Germinal center (tissue), 1 donor: ENCODE measurements at places on chromosomes 5 and 9.

GRCh38 chr9:77455312-77455927 is 192.7 kb downstream of the GNA14 start:
- peak; percentile 24 for DNase-seq

DNA sequence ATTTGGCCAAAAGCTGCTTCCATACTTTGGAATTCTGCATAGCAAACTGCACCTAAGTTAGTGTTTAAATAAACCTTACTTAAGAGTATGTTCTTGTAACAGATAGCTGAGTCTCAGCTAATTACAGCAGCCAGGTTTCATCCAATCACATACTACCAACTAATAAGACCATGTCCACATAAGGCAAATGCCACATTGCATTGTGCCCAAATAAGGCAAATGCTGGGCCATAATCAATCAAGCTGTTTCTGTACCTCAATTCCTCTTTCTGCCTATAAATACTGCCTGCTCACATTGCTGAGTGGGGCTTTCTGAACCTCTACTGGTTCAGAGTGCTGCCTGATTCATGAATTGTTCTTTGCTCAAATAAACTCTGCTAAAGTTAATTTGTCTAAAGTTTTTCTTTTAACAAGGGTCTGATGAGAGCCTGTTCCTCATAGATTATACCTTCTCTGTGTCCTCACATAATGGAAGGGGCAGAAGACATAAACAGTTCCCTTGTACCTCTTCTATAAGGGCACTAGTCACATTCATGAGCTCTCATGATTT is 4.4 kb upstream of the OXCT1 start:
- no peak for DNase-seq

DNA sequence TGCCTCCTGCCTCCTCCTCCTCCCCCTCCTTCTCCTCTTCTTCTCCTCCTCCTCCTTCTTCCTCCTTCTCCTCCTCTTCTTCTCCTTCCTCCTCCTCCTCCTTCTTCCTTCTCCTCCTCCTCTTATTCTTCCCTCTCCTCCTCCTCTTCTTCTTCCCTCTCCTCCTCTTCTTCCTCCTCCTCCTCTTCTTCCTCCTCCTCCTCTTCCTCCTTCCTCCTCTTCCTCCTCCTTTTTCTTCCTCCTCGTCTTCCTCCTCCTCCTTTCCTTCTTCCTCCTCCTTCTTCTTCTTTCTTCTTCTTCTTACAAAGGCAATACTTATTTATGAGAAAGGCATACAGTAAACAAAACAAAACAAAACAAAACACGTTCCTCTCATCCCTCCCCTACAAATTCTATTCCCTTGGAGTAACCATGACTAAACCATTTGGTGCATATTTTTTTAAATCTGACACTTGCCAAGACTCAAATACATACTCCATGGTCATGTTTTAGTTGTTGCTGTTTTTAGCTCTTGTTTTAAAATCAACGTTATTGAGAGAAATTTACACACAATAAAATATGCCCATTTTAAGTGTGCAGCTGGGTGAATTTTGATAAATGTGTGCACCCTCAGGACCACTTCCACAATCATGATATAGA is 135.6 kb downstream of the FOXD1 start:
- no peak for DNase-seq

DNA sequence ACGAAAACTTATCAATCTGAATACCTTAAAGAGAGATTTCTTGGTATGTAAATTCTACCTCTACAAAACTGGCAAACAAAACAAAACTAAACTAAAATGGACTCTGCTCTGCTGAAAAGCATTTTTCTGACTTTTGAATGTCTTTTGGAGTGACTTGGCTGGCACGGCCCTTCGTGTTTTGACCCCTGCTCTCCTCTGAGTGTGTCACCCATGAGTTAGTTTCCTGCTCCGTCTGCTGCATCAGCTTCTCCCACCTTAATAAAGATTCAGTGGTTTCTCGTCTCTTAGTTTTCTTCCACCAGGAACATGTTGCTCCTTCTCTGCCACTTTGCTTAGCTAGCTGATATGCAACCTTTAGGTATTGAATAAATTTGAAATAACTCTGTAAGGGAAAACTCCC is 1084.0 kb upstream of the CDH18 start:
- DNase-seq = no peak

DNA sequence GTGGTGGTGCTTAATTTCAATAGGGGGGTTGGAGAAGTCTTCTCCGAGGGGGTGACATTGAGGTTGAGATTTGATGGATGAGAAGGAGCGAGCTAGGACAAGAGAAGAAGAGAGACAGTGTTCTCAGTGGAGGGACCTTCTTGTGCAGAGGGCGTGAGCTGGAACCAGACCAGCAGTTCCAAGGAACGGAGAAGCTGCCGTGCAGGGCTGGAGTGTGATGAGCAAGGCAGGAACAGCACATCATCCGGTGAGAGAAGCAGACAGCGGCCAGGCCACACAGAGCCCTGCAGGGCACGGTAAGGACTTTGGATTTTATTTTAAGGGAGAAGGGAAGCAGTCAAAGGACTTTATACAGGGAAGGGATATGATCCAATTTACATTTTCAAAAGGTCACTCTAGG is 206.9 kb downstream of the MELK start:
- DNase-seq = no peak

DNA sequence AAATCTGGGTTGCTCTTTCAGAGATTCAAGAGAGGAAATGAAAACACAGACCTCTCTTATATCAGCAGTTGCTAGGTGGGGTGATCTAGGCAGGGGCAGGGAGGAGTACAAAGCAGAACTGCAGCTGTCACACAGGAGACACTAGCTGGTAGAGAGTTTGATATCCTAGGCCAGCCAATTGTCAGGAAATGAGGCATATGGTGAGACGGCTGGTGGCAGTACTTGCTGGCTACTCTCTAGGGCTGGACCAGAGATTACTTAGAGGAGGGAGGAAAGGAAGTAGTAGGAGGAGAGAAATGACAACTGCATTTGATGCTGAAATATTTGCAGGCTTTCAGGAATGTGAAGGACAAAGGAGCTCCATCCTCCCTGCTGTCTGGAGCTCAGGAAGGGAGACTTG is 113.8 kb downstream of the TRIM32 start:
- DNase-seq = peak; percentile 44

DNA sequence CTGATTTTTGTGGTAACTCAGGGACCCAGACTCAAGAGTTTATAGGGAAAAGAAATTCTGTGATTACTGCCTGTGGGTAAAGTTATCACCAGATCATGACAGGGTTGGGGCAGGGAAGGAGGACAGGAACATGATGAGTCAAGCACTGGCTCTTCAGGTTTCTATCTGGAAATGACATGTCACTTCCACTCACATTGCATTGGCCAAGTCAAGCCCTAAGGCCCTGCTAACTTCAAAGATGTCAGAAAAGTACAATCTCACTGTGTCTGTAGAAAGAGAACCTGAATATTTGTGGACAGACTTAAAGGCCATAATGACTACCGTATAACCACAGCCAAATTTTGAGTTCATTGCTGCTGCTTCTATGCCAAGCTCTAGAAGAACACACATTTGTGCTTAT is 187.7 kb downstream of the TLE4 start:
- no peak for DNase-seq

GRCh38 chr9:21558079-21558478 is 76.0 kb upstream of the IFNE start:
- no peak for DNase-seq

DNA sequence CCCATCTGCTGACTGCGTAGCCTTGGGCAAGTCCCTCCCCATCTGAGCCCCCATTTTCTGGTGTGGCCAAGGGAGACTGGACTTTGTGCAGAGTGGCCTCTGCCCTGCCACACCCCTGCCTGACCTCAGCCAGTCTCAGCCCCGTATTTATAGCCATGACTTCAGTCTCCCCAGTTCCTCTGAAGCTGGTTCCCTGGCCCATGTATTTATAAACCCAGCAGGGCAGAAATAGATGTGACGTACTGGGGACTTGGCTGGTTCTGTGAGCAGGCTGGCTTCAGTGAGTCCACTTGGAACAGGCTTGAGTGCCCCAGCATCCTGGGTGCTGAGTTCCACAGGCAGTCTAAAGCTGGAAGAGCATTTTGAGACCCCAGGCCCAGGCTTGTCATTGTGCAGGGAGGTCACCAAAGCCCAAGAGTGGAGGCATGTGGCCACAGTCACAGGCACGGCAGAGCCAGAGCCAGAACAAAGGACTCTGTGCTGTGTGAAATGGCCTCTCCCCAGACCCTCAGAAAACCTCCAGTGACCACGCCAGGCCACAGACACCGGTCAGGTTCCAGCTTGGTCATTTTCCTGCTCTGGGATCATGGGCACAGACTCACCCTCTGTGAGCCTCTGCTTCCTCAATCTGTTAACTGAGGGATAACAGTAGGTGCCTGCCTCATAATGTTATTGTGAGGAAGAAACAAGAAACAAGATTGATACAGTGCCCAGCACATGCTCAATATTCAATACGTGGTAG is 30.4 kb upstream of the SYNPO start:
- no peak for DNase-seq

DNA sequence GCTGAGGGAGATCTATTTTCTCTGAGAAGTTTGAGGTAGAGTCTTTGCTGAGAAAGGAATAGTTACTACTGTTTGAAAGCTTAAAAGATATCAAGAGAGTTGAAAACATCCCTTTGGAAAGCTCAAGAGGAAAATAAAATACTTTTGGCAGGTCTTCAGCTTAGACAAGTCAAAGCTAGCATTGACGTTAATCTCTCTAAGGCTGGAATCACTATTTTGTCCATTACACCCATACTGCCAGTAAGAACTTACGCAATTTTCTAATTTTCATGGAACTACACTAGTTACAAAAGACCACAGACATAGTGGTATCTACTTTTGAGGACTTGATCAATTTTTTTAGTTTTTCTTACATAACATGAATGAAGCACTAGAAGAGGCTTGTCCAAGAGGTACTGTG is 494.9 kb downstream of the PSAT1 start:
- no peak for DNase-seq

GRCh38 chr5:129460936-129461710 is 1.0 kb downstream of the ADAMTS19 start:
- DNase-seq = peak; percentile 61

DNA sequence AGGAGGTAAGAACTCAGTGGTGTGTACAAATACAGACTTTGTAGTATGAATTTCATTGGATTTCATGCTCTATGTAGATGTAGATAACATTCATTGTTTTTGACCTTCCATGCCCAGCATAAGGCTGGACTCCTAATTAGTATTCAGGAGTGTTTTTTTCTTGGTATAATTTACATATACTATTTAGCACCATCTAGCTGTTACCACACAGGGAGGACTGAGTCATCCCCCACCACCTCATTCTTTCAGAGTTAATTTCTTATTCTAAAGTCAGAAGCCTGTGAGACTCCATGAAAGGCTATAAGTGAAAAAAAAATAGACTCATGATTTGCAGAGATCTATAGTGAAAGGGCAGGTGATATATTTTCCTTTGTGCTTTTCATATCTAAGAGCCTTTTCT is 555.0 kb downstream of the PRR16 start:
- DNase-seq = no peak

DNA sequence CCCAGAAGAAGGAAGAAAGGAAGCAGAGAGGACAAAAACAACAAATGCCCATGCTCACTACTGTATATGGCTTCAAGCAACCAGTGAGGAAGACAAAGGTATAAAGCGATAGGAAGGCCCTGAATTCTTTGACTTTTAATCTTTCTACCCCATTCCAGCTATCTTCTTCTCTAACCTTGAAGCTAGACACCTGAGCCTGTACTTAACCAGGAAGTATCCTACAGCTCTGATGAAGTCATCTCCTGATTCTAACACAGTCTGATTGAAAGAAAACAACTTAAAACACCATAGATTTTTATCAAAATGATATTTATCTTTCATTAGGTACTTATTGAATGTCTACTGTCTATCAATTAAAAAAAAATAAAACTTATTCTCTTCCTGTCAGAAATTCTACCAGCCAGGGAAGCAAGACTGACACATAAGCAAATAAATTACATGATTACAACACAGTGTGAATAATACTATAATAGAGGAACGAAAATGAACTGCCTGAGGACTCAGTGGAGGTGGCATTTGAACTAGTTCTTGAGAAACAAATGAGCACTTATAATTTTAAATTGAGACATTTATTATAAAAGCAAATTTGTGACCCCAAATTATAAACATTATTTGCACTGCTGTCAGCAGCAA is 123.3 kb upstream of the ELL2 start:
- DNase-seq = no peak

DNA sequence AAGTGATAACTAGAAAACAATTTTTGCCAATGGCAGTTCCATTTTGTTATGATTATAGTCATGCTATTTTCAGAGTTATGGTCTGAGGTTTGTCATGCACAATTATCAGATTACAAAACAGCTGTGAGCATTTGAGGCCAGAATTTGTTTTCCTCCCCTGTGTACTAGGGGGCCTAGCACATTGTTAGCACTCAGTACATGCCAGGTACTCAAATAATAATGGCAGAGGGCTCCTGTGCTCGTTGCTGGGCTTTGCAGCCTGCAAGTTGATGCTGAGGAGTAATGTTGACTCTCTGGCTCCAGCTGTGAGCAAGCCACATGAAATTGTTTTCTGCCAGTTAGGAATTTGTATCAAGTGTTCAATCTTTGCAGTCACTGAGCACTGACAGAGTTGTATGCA is 6.9 kb downstream of the DNAI1 start:
- DNase-seq = no peak

- no peak for DNase-seq
These were observed 11.4 kb downstream of the HMCN2 start for GRCh38 chr9:130276955-130277354.

GRCh38 chr9:98834386-98834785 is 26.9 kb downstream of the GALNT12 start:
- DNase-seq = no peak

- DNase-seq = no peak
These were observed 1.6 kb downstream of the WNK2 start for GRCh38 chr9:93185266-93186214.

DNA sequence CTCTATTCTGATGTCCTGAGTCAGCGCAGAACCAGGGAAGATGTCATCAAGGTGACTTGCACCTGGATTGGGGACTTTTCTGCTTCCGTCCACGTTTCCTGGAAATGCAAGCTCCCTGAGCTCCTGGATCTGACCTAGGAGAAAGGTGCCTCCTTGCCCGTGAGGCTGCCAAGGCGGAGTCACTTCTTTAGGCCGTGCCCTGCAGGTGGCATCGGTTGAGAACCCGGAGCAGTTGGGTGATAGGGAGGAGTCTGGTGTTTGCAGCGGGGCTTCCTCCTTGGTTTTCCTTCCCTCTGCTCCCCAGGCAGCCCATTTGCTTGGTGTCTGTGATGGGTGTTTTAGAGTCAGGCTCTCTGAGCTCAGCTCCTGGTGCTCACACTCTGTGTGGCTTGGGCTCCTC is 15.2 kb downstream of the NANS start:
- DNase-seq = no peak

DNA sequence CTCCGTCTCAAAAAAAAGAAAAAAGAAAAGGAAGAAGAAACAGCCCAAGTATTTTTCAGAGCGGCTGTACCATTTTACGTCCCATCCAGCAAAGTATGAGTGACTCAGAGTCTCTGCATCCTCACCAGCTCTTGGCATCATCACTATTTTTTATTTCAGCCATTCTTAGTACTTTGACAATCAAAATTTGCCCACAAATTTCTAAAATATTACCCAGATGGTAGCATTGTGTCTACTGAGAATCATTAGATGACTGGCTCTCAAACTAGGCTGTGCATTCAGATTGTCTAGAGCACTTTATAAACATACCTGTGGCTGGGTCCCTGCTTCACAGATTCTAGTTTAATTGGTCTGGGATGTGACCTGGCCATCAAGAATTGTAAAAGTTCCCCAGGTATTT is 21.6 kb upstream of the MELK start:
- no peak for DNase-seq

- DNase-seq = no peak
These were observed 110.5 kb upstream of the CDKN2B start for GRCh38 chr9:22119522-22120158.
